ENCODE measurements at places on chromosomes 16 and 17.

GRCh38 chr17:76567634-76568432 is 17.8 kb downstream of the ST6GALNAC2 start:
- DNase-seq: peak; percentile 21

- no peak for DNase-seq
Observed at GRCh38 chr17:40516581-40517285, 15.3 kb upstream of the TNS4 start.

DNA sequence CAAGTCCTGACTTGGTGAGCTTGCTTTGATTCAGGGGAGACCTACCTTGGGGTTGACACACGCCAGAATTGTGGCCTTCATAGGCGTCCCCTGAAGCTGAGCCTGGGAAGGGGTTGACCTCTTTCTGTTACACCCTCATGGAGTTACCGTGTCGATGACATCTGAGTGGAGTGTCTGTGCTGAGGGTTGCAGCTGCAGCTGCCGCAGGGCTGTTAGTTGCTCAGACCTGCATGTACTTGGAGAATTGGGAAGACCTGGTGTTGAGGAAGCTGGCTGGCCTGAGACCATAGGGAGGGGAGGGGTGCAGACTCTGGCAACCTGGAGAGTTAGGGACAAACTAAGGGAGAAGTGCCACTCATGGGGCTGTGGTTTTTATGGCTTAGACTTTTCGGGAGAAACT is 9.6 kb downstream of the GSE1 start:
- no peak for DNase-seq

GRCh38 chr17:59311051-59311468 is 20.4 kb upstream of the YPEL2 start:
- peak; percentile 34 for DNase-seq

GRCh38 chr17:41613277-41614082 is 913 bp upstream of the KRT16 start:
- no peak for DNase-seq

GRCh38 chr16:87496447-87496801 is 3.6 kb upstream of the ZCCHC14 start:
- DNase-seq: no peak

DNA sequence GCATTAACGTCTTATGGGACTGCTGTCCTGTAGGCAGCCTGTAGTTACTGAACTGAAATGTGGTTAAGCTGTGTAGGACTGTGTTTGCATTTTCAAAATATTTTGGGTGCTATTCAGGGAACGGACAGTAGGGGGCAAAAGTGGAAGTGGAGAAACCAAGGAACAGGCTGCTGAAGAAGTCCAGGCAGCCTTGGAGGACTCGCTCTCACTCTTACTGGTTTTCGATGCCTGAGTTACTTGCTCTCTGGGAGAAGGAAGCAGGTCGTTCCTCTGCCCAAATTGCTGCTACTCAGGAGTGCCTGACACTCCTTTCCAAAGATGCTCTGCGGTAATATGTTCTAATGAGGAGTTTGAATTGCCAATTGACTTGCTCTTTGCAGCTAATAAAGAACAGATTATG is 64.5 kb upstream of the RBFOX1 start:
- peak; percentile 19 for DNase-seq

- DNase-seq: no peak
Observed at GRCh38 chr16:54921206-54921824, 9.3 kb upstream of the IRX5 start.

GRCh38 chr17:21814776-21815175 is 122.5 kb downstream of the KCNJ18 start:
- DNase-seq: no peak

DNA sequence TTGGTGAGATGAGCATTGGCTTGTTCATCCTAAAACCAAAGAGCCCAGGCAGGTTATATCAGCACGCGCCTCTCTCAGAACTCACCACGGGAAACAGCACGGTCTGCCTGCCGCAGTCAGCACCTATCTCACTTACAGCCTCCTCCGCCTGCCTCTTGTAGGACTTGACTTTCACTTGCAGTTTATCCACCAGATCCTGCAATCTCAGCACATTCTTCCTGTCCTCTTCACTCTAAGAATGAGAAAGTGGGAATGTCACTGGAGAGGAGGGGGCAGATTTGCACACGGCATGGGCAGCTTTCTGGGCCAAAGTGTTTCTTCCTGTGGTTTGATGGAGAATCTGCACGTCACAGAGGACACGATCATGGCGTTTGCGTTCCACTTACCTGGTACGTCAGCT is 27.4 kb downstream of the MYH3 start:
- DNase-seq: no peak

DNA sequence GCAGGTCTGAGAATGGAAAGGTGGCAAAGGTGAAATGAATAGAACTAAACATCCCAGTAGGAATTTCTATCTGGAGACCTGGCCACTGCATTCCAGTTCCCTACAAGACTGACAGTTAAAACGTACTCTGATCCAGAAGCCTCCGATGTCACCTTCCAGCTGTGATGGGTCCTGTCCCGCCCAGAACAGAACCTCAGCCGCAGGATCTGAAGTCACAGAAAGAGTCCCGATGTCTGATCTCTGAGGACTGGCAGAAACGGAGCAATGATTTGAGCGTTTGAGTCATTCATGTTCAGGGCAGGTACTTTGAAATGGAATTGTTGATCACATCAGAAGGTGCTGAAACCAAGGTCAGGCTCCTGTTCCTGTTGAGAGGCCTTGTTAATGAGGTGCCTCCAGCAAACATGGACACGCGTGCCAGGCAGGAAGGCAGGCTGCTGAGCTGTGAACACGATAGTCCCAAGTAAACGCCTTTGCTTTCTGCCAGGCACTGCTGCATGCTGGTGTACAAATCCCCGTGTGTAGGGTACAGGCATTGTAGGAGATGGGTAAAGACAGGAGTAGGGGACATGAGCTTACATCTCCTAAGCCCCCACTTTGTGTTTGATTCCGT is 61.4 kb downstream of the VAT1L start:
- DNase-seq: no peak

DNA sequence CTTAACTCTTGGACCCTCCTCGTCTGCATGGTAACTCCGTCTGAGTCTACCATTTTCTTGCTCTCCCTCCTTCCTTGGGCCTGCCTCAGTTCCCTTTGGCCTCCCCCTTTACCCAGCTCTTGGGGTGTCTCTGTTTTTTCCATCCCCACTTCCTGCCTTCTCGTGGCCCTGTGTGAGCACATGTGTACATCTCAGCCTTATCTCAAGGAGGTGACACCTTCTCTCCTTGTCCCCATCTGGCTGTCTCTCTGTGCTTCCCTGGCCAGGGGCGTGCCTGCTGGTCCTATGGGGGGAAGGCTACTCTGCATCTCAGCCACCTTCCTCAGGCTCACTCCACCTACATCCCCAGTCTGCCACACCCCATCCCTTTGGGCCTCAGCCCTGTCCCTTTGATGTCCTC is 6.6 kb downstream of the CTF1 start:
- no peak for DNase-seq

GRCh38 chr17:57578608-57579225 is 166.4 kb downstream of the CCDC182 start:
- no peak for DNase-seq

- DNase-seq: peak; percentile 80
Observed at GRCh38 chr17:58525239-58525638, 10.8 kb upstream of the MTMR4 start.

DNA sequence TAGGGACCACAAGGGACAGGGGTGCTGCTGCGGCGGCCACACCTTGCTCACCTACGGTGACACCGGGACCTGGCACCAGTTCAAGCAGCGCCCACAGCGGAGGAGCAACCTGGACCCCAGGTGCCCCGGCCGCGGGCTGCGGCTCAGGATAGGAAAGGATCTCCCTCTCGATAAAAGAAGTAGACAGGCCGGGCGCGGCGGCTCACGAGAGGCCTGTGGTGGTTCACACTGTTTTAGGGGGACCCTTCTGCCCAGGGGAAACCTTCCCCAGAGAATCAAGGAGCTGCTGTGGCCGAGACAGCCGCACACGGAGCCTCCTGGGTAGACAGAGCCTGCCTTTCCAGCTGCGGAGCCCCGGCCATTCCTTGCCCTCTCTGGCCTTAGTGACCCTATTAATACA is 17.9 kb upstream of the ATP2A3 start:
- no peak for DNase-seq

DNA sequence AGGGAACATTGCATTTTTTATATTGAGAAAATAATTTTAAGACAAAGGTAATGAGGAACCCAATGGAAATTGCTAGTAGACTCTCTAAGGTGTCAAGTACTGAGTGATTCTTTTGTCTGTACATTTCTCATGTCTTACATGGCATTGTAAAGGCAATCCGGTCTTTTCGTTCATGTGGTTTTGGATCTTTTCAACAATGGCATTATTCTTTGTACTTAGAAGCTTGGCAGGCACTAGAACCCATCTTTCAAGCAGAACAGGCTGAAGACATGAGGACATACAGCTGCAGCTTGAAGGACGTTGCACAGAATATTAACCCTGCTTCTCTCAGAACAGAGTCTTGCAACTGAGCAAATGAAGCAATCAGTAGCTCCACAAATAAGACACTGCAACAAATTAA is 231.5 kb upstream of the ZFHX3 start:
- DNase-seq: no peak

DNA sequence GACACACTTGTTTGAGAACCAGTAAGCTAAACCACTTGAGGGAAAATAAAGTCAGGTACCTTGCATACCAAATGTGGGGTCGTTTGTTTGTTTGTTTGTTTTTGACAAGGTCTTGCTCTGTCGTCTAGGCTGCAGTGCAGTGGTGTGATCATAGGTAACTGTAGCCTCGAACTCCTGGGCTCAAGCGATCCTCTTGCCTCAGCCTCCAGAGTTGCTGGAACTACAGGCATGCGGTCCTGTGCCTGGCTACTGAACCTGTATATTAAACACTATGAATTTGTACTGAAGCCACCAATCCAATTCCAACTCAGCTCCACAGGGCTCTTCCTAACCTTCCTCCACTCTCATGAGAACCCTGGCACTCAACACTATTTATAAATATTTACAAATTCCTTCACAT is 51.9 kb downstream of the WWP2 start:
- DNase-seq: no peak

DNA sequence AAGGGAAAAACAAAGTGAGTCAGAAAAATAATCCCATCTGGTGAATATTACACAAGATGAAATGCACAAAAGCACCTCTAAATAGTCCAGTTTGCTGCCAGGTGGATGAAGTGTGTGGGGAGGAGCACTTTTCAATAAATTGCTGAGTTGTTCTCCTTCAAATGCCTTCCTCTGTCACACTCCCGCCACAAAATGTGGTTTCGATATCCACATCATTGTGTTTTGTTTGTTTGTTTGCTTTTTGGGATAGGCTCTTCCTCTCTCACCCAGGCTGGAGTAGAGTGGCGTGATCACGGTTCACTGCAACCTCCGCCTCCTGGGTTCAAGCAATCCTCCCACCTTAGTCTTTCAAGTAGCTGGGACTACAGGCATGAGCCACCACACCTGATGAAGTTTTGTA is 24.6 kb upstream of the SHISA9 start:
- no peak for DNase-seq

- no peak for DNase-seq
Observed at GRCh38 chr16:4746215-4746614, 11.9 kb downstream of the DNAAF8 start.

DNA sequence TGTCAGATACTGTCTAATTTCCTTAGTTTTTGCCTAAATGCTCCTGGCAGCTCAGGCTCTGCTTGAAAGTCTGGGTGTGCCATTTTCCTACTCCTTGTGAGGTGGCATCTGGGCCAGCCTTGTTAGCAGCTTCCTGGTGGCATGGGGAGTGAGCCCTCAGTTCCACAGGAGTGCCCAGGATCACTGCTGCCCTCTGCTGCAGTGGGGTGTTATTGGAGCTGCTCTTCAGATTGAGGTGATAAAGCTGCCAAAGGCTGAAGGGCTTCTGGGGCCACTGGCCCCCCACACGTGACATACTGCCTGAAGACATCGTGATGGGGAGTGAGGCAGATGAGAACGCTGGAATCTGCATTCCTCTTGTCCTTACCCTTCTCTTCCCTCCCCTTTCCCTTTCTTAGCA is 27.4 kb downstream of the CEP95 start:
- no peak for DNase-seq

DNA sequence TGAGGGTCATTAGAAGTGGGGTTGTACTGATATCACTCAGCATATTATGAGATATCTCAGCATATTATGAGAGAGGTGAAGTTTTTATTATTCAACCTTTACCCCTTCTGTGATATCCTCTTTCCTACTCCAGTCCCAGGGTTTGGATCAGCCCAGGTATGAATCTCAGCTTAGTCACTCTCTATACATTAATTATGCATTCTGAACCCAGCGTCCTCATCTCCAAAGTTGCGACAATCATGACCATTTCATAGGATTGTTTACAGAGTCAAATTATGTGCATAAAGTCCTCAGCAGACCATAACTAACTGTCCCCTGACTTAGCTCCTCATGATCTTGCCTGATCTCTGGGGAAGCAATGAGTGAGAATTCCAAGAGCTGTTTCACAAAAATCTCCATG is 20.5 kb upstream of the BLMH start:
- no peak for DNase-seq

DNA sequence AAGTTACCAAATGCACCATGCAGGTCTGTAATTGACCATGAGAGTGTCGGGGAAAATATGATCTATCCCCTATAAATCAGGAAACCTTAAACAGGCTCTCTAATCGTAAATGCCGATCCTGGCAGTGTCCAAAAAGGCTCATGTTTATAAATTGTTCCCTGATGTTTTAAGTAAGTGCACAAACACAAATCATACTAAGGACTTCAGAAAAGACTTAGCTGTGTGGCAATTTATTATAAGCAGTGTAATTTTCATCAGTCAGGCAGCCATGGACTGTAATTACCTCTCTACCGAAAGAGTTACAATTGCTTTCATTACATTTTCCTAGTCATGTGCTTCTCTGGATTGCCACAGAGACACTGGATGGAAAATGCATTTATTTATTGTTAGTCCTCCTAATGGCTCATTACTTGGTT is 73.4 kb upstream of the COX10 start:
- no peak for DNase-seq

GRCh38 chr16:29237971-29238370 is 168.5 kb downstream of the NPIPB11 start:
- no peak for DNase-seq

DNA sequence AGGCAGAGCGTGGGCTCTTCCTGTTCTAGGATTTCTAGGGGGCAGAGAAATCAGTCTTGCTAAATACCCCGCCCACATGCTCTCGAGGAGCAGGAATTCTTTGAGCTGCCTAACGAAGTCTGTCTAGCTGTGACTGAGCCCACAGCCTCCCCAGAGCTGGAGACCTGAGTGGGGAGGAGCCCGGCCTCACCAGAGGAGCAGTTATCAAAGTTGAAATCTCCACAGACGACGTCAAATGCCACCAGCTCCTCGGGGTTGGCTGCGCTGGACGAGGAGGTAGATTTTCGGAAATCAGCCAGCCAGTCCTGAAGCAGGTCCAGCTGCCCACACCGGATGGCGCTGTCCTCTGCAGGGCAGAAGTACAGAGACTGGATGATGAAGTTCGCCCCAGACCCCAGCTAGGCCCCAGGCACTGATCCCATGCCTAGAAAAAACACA is 53.8 kb downstream of the PRMT7 start:
- DNase-seq: no peak

DNA sequence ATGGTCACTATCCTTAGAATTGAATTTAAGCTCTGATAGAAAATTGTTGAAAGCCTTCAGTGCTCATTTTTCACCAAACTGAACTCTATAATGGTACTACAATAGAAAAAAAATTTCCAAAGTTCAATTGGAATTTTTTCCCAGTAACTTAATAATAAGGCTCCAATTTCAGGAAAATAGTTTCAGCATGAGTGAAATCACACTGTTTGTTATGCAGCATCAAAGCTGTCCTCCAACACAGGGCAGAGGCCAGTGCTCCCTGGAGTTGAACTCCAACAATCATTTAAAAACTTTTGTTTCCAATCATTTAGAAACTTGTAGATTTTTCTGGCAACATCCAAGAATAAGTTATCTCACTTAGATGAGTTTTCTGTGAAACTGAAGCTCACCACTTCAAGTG is 103.1 kb upstream of the HSBP1 start:
- DNase-seq: no peak

All from femur (tissue), 1 donor.